ENCODE measurements at places on chromosomes 7 and 10.

DNA sequence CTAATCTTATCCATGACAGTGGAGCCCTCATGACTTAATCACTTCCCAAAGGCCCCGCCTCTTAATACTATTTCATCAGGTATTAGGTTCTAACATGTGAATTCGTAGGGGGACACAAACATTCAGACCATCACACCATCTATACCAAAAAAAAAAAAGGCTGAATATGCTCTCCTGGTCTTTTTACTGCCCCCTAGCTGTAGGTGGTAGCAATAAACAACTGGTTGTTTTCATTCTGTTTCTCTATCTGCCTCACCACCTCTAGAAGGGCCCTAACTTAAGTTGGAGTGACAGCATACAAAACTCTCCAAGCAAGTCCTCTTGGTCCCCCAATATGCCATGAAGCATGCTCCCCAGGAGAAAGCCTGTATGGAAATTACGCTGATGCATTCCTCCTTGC is 94.1 kb downstream of the GRM8 start:
- DNase-seq, result no peak

GRCh38 chr7:134289423-134289822 is 27.3 kb downstream of the SLC35B4 start:
- no peak for DNase-seq

DNA sequence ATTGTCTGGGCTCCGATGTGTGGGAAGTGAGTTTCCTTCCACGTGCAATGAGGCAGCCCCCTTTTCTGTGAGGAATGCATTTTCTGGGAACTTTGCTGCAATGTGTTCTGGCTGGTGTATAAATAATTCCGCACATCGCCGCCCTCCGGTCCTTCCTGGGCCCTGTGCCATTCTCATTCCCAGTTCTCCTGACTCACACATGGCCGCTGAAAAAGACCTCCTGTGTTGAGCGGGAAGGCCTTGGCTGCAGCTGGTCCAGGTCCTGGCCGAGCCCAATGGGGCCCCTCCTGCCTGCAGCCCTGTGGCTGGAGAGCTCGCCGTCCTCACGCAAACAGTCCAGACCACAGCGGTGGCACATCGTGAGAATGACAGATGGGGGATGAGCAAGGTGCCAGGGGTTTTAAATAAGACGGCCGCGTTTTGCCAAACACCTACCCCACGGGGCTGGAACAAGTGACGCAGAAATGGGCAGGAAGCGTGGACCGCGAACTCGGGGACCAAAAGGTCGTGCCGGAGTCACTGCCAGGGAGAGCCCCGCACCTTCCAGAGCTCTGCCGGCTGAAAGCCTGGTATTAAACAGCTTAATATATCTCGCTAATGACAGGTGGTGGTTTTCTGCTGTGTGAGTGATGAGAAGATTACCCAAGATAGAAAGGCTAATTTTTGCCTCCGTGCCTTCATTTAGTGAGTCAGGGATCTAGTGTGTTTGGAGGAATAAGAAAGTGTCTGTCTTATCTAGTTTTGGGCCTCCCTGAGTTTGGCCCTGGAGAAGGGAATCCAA is 37.0 kb downstream of the FAM20C start:
- DNase-seq, result no peak

GRCh38 chr7:115749924-115750323 is 280.6 kb downstream of the TFEC start:
- DNase-seq, result no peak

DNA sequence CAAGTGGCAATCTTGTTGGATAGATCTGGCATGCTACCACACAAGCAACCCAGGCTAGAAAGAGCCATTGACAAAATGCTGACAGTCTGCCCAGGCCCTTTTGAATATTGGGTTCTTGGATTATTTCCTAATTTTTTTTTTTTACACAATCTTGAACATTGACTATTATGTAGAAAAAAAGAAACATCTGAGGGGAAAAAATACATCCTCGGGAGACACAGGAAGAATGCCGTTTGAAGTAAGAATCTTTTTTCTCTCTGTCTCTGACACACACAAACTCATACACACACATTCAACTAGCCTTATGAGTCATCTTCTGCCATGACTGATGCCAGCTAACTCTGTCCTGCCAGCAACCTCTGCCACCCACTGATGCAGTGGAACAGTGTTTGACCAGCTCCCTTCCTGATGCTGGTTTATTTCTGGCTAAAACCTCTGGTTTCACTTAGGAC is 47.2 kb downstream of the SORBS1 start:
- DNase-seq, result no peak

GRCh38 chr7:152922318-152923081 is 162.9 kb downstream of the ACTR3B start:
- DNase-seq, result no peak

- no peak for DNase-seq
Measured at GRCh38 chr10:4260483-4261124, 475.6 kb upstream of the KLF6 start.

DNA sequence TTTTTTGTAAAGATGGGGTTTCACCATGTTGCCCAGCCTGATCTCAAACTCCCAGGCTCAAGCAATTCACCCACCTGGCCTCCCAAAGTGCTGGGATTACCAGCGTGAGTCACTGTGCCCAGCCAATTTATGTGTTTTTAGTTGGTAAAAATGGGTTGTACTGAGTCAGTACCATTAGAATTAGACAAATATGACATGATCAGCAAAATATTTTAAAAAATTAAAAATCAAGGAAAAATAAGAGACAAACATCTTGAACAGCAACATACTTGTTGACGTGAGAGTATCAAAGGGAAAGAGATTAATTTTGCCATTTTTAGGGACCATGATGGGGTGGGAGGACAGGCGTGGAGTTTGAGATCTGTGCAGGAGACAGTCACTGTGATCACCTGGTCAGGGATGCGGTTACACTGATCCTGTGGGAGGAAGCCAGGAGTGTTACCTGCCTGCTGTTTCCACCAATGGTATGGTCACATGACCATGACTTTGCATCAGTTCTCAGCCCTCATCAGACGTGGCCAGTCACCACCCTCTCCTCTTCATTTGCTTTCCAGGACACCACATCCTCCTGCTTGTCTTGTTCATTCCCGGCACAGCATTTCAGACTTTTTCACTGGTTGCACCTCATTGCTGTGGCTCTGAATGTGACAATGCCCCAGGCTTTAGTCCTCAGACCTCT is 29.2 kb upstream of the ENO4 start:
- DNase-seq, result no peak

Data from activated T-helper 9 cell treated with anti-CD3 and anti-CD28 coated beads, Interleukin-2, amount 50 U/mL, for 16 hours (primary cell).